ENCODE measurements at places on chromosomes 11 and 22.

GRCh38 chr11:84812471-84812969, 814.6 kb downstream of the DLG2 start:
- no peak for DNase-seq

DNA sequence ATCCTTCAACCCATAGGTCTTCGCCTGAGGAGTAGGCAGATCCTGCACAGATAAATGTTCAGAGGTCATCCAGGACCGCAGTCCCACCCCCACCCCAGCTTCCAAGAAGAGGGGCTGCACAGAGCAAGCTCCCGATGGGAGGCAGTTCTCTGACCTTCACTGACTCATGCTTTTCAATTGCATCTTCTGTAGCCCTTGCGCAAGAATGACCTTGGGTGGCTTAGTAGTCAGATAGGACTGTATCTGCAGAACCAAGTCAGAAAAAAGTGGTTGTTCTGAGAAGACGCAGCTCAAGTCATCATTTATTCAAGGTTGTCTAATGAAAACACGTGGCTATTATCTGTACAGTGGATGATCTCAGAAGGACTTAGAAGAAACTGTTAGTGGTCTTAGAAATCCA, 16.4 kb upstream of the GRAMD1B start:
- no peak for DNase-seq

DNA sequence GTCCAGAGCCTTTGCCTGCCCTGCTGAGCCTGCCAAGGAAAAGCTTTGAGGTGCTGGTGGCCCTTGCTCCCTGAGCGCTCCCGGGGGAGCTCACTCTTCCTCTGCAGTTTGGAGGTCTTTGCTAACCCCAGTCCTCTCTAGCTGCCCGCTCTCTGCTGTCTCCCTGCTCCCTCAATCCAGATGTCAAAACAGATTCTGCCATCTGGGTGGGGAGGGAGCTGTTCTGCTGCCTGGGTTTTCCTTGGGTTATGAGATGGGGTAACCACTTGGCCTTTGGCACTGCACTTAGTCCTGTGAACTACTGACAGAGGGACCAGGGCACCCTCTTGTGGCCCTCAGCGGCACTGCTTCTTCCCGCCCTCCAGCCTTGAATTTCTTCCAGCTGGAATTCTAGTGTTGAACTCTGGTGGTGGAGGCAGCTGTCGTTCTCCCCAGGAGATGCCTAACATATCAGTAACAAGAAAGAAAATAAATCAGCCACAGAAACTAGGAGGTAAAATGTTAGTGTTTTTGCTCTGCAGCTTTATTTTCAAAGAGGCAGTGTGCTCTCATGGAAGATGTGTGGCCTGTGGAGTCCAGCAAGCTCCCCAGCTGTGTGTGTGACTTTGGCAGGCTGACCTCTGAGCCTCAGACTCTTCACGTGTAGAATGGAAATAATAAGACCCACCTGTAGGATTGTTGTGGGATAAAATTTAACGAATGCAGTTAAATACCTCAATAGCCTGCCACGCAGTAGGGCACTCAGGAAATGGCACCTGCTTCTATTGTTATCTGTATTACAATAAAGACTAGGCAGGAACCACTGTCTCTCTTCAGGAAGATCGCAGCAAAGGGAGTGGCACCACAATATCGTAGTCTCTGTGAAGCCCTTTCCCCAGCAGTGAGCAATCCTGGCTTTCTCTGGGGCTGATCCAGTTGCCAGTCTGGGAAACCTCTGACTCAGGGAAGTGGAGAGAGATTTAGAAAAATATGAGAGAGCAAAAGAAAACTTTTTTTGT, 23.4 kb downstream of the ARFGAP2 start:
- DNase-seq: no peak

DNA sequence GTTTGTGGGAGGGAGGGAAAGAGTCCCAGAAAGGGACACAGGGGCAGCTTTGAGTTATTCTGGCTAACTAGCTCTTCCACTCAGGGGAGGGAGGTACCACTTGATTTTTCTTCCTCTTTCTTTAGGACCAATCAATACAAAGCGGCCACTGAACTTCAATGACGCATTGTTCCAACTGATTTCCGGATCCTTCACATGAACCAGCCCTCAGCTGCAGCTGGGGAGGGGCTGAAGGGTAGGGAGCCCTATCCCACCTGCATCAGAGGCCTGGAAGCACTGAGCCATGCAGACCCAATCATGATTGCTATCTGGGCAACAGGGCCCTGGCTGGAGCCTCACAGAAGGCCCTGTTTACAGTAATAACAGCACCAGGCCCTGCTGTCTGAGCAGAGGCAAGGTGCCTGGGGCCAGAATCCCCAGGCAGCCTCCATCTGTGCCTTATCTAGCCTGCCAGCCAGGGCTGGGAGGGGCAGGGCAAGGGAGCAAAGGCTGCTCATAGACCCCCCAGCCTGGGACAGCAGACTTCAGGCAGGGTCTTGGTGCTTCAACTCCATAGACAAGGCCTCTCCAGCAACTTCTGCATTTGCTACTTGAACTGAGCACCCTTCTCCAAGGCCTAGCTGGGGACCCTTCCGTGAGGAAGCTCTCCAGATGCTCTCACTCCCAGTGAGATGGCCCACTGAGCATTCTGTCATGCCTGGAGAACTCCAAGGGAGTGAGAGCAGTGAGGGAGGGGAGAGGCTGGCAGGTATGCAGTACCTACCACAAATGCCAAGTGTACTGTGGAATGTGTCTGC, 22.5 kb downstream of the CLPB start:
- peak; percentile 48 for DNase-seq

- DNase-seq: no peak
Observed at GRCh38 chr11:8056810-8057463, 24.1 kb upstream of the TUB start.

- no peak for DNase-seq
Observed at GRCh38 chr11:120612513-120613263, 101.1 kb downstream of the GRIK4 start.

GRCh38 chr11:117316197-117316961, at the start of gene BACE1:
Gene BACE1, minus strand, starts transcription at chr11:117316256. Its CDS starts 461 bp downstream, at chr11:117315795.
- no peak for DNase-seq

GRCh38 chr22:45518136-45518535, 15.5 kb downstream of the FBLN1 start:
- DNase-seq: no peak

DNA sequence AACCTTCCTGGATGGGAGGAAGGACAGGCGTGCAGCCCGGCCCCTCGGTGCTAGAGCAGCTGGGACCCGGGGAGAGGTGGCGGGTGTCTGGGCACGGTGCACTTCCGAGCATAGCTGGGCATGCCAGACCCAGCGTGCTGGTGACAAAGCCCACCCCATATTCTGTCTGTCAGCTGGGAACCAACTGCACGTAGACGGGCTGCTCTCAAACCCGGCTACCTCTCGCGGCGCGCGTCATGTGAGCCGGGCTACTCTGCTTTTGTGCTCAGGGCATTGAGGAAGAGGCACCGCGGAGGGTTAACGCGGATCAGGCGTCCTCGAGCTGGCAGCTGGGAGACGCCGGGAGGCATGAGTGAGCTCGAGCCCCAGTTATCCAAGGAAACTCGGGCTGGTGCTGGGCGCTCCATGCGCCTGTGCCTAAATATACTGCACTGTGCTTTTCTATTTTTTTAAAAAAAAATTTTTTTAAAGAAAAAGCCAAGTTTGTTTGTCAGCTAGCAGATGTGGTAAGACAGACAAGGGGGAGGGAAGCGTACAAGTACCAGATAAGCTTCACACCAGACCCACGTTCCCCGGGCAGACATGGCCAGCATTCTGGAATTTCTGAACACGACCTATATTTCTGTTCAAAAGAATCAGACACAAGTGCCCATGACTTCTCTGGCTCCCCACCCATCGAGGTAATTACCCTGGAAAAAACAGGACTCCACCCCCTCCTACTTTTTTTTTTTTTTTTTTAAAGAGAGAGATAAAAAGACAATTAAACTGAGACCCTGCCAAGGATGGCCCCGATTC, 425.6 kb downstream of the SHANK2 start:
- peak; percentile 52 for DNase-seq

DNA sequence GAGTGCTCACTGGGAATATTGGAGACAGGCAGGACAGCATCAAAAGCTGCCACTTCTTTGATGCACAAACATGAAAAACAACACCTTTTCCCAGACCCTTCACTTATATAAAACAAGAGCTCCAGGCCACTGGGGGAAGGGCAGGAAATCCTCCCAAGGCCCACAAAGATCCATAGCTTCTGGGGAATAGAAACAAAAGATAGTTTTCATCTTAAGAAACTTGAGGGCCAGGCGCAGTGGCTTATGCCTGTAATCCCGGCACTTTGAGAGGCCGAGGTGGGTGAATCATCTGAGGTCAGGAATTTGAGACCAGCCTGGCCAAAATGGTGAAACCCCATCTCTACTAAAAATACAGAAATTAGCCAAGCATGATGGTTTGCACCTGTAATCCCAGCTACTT, 15.3 kb downstream of the RTL6 start:
- no peak for DNase-seq

DNA sequence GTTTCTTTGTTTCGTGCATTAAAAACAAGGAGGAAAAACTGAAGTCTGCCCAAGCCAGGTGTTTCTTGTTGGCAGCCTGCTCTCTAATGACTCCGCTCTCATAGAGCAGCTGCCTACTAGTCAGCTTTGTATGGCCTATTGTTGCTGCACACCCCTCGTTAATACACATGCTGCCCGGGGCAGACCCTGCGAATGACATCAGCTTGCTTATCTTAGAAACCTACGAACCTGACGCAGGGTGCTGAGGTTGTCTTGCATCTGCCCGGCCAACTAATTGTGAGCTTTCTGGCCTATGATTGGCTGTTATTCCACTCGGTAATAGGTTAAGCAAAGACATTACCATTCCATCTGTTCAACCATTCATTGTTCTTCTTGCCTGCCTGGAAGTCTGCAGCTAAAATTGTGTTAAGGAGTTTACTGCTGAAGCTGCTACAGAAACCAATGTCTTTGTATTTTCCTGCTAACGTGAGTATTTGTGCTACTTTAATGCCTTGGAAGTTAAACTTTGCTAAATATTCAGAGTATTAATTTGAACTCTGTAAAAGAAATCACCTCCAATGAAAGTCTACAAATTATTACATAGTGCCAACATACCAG, 37.5 kb downstream of the ZC3H12C start:
- DNase-seq: no peak

DNA sequence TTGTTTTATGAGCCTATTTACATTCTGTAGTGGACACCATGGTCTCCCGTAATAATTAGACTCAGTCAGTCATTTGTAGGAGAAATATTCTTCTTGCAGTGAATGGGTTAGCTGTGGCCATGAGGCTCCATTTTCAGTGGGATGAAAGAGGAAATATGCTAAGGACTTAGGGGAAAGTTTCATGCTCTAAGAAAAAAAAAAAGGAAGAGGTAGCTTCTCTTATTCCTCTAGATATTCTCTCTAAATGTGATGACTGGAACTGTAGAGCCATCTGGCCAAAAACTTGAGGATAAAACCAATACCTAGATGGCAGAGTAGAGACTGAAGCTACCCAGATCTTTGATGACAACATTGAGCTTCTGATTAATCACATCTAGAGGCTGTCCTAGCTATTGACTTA, 75.8 kb upstream of the SESN3 start:
- DNase-seq: no peak

GRCh38 chr11:131206671-131207070, 163.7 kb upstream of the NTM start:
- no peak for DNase-seq

- no peak for DNase-seq
Observed at GRCh38 chr11:112795911-112796649, 165.1 kb upstream of the NCAM1 start.

DNA sequence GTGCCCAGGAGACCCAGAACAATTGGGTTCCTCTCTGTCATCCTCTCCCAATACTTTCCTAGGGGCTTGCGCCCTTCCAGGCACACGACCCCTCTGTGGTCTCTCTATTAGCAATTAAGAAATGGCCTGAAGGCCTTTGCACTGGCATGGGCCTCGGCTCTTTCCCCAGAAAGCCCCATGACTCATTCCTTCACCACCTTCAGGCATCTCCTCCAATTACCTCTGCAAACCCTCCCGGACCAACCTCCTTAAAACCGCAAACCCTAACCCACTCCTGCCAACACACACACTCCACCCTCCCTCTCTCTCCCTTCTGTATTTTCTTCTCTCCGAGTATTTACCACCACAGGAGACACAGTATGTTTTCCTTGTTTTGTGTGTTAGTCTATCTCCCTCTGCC, 36.7 kb downstream of the LARGE1 start:
- DNase-seq: no peak

- DNase-seq: no peak
Observed at GRCh38 chr11:125638315-125638714, 13.4 kb downstream of the CHEK1 start.

DNA sequence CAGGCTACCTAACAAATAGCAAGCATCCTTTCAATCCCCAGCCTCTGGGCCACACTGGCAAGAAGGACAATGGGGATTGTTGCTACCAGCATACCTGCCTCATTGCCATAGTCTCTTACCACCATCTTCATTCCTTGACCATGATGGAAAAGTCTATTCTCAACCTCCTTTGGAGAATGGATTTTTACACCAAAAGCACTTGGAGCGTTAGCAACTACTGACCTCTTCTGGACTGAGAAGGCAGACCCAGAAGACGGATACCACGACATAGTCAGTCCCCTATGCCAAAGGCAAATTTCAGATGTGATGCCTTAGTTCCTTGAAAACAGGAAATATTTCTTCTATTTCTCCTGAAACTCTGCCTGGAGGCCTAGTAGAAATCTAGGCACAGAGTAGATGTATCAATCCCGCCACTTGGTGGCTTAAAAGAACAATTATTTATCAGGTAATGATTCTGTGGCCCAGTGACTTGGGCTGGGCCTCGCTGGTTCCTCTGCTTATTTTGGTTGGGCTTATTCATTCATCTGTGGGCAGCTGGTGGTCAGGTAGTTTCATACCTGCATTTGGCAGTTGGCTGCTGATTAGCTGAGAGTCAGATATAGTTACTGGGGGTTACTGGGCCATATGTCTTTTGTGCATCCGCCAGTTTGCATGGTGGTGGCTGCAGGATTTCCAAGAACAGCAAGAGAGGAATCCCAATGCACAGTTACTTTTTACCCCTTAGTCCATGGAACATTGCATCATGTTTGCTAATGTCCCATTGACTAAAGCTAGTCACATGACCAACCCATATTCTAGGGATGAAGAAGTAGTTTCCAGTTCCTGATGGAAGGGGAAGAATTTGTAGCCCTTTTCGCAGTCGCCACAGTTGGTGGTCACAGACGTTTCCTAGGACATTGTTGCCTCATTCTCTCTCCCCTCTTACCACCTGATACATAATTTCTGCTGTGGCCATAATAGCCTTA, 75.2 kb downstream of the DHCR7 start:
- DNase-seq: no peak

- no peak for DNase-seq
Observed at GRCh38 chr11:34480314-34480713, 33.3 kb downstream of the ELF5 start.

- no peak for DNase-seq
Observed at GRCh38 chr11:94809251-94809650, 41.1 kb downstream of the AMOTL1 start.

DNA sequence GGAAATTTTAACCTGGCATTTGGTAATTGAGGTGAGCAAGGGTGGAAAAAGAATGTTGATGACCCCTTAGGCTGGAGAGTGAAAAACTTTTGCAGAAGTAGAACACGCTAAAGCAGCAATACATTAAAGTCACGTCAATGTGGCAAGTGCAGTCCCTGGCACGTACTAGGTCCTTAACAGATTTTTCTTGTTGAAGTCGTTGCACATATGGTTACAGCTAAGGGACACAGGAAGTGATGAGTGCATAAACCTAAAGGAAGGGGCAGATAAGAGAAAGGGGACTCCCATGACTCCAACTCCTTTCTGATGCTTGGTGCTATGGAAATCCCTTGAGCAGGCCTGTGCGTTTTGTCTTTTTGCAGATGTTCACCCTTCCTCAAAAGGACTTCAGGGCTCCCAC, 1.2 kb downstream of the ACCS start:
- DNase-seq: no peak

Data from KG1 (cell line).